Kasumi-1 (cell line): ENCODE measurements at places on chromosomes 11 and 22.

GRCh38 chr11:9936754-9937153 is 272.9 kb downstream of the SWAP70 start:
- DNase-seq, result no peak

- DNase-seq, result no peak
These were observed 2.8 kb upstream of the MMP1 start for GRCh38 chr11:102800767-102801166.

- no peak for DNase-seq
These were observed 7.9 kb downstream of the SC5D start for GRCh38 chr11:121300313-121300971.

DNA sequence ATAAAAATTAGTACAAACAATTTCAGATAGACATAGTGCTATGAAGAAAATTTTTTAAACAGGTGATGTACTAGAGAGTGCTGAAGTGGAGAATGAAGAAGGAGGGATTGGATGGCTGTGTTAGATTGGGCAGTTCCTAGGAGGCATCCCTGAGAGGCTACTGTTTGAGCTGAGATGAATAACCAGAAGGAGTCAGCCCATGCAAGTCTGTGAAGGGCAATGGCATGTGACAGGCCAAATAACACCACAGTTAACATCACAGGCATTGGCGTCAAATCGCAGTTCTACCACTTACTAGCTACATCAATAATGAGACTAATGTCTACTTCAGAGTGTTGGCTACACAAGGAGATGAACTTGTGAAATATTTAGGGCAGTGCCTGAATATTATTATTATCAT is 35.4 kb downstream of the HORMAD2 start:
- DNase-seq, result no peak
